Stimulated activated CD4-positive, alpha-beta T cell treated with anti-CD3 and anti-CD28 coated beads, Interleukin-12 subunit alpha, Interleukin-12 subunit beta, amount 100 ng/mL, for 24 hours (primary cell): ENCODE measurements at places on chromosomes 7 and 10.

DNA sequence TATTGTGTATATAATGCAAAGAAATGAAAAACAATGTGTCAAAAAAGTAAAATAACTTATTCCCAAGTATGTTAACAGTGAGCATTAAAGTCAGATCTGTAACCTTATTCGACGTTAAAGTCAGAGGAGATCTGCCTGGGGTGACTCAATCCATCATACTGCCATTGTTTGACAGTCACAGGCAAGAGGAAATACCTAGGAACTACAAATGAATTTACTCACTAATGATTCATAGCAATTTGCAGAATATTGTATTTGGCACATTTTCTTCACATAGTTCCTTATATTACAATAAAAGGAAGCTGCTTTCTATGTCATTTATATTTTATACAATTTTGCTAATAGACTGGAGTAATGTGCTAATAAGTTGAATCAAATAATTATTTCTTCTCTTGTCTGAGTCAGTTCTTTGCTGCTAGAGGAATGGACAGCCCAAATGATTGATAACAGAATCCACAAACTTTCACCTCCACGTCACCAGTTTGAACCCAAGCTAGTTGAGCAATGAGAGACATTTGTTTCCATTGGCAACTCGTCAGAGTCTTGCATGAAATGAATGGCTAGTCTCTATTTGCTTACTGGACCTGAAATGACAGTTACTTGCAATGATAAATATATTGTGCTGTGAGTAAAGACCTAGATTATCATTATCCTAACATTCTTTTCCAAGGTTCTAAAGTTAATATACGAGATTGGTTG, 48.5 kb upstream of the TMEM106B start:
- DNase-seq: no peak

DNA sequence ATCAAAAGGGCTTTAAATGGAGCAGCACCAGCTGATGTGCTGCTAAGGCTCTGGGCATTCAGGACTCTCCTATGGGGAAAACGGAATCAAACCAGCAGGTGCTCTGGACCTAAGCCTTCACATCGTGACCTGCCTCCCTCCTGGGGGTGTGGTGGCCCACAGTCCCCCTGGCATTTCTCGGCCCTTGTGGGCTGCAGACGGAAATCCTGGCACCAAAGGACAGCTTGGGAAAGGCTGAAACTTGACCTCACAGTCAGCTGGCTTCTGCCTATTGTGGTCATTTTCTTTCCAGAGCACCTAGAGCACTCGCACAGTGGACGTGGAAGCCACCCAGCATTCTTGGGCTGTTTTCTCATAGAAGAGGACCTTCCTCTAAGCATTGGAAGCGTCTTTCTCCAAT, 74.8 kb downstream of the TPST1 start:
- DNase-seq: no peak

DNA sequence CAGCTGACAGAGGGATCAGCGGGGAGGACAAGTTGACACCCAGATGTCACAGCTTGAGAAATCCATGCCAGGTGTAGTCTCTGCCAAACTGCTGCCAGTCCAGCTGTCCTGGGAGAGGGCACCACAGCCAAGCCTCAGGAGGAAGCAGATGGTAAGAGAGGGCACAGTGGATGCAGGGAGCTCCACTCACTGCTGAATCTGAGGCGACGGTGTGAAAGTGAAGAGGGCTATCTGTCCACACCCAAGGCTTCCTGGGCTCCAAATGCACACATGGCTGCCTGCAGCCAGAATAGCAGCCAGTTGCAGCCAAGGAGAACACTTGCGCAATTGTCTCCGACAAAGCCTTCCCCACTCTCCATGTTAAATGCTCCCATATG, 502.4 kb downstream of the GRID1 start:
- no peak for DNase-seq

- DNase-seq: no peak
Measured at GRCh38 chr10:33939892-33940291, 605.4 kb upstream of the NRP1 start.

GRCh38 chr7:37310327-37311080, 138.2 kb downstream of the ELMO1 start:
- DNase-seq: no peak

DNA sequence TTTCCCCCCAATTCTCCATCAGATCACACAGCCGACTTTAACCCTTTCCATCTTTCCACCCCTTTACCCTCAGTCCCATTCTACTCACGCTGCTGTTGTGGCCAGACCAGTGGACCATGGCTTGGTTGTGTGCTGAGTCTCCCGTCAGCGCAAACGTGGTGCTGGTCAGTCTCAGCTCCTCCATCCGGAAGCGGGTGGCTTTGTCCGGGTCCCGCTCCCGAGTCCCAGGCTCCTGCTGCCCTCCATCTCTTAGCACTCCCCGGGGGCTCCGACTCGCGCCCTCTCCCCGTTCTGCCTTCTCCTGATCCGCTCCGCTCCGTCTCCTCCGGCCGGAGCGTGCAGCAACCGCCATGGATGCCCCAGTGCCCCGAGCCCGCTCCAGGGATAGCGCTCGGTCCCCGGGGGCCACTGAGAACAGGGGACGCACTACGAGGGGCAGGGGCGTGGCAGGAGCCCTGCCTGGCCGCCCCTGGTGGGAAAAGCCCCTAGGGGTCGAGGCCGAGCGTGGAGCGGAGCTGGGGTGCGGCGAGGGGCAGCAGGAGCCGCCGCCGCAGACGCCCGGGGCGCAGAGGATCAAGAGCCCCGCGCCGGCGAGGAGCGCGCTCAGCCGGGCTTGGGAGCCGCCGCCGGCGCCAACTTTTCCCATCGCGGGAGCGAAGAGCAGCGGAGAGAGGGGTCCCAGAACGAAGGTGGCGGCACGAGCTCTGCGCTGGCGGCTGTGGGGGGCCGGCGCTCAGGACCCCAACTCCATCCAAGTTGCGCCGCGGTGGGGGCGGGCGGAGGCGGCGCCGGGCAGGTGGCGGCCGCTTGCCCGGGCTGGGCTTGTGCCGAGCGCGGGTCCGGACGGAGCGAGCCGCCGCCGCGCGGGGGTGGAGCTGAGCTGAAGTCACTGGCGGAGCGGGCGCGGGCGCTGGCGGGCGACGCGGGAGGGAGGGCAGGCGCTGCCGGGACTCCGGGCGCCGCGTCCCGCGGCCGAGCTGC, at the start of gene SORCS1:
Gene SORCS1, minus strand, starts transcription at position 826 of the 981 bp plus-strand sequence.
- DNase-seq: no peak

- DNase-seq: no peak
Measured at GRCh38 chr7:46133751-46134150, 212.7 kb upstream of the IGFBP3 start.
